ENCODE measurements at places on chromosomes 12 and 14.
A peak's percentile ranks its signal among the peaks of the same experiment; 100 is the strongest.

- no peaks in the 10 kb centered on the region for H3K36me3 ChIP-seq
- H3K27me3 ChIP-seq: no peaks in the 10 kb centered on the region
- peak; percentile 77 for DNase-seq
- no peak overlapping the region for H3K4me3 ChIP-seq
Measured at GRCh38 chr12:15532364-15532977, 210.2 kb downstream of the PTPRO start.

DNA sequence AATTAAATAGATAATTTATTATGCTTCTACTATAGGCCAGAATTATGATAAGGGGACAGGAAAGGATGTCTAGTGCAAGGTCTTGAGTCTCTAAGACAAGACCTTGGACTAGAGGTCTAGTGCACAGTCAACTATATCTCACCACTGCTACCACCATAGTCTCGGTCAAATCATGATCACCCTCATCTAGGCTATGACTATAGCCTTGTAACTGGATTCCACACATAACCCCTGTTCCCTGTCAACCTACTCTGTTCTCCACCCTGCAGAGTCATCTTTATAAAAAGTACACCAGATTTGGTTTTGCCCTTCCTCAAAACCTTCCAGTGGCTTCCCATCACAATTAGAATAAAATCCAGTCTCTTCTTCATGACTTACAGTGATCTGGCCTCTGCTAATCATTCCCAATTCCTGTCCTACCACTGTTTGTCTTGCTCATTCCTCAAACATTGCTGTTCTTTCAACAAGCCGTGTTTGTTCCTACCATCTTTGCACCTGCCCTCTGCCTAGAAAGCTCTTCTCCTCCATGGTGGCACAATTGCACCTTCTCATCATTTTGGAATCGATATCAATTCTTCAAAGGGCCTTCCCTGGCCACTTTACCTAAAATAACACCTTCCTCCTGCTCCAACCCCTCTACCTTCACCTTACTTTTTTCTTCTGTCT, 169.4 kb downstream of the FOXN3 start:
- H3K4me1 ChIP-seq: peaks cover 6% of the 10 kb centered on the region
- H3K4me3 ChIP-seq: no peak overlapping the region
- DNase-seq: no peak
- H3K27me3 ChIP-seq: no peaks in the 10 kb centered on the region
- peaks cover 1% of the 10 kb centered on the region for H3K36me3 ChIP-seq
- H3K27ac ChIP-seq: no peak overlapping the region

DNA sequence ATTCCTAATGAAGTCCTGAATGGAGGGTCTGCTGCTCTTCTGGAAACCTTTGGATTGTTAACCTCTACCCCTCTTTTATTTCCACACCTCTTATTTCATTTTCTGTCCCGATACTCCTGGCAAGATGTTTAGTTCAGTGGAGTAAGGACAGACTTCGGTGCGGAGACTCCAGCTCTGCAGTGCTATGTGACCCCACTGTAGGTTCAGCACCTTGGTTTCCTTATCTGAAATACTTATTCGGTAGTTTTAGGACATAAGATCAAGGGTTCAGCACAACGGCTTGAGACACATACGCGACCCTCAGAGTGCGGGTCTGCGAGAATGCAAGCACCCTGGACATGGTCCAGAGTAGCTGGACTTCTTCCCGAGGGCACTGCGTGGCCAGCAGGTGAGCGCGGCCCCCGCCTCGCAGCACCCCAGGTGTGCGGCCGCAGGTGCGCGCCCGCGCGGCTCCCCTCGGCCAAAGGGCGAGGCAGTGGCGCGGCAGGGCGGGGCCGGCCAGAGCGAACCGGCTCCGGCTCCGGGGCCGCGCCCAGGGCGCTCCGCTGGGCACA, 465 bp upstream of the FGD4 start:
- H3K36me3 ChIP-seq: no peaks in the 10 kb centered on the region
- no peak overlapping the region for H3K27ac ChIP-seq
- H3K4me1 ChIP-seq: no peaks in the 10 kb centered on the region
- H3K27me3 ChIP-seq: peaks cover 37% of the 10 kb centered on the region

- peak overlapping the region; percentile 69 for H3K4me3 ChIP-seq
- H3K27ac ChIP-seq: peak overlapping the region; percentile 21
- DNase-seq: peak; percentile 89
- H3K4me1 ChIP-seq: peaks cover 16% of the 10 kb centered on the region
- no peaks in the 10 kb centered on the region for H3K27me3 ChIP-seq
- peaks cover 9% of the 10 kb centered on the region for H3K36me3 ChIP-seq
Measured at GRCh38 chr14:75277008-75277814, 1.4 kb upstream of the FOS start.

GRCh38 chr12:18570543-18570942, 167.3 kb downstream of the PLCZ1 start:
- no peak for DNase-seq
- H3K36me3 ChIP-seq: no peaks in the 10 kb centered on the region
- no peaks in the 10 kb centered on the region for H3K27me3 ChIP-seq
- H3K27ac ChIP-seq: no peak overlapping the region
- no peaks in the 10 kb centered on the region for H3K4me1 ChIP-seq

Measured in IMR-90 (cell line).